Left forelimb (tissue), 1 donor: ENCODE measurements at places on chromosomes 7 and 10.

DNA sequence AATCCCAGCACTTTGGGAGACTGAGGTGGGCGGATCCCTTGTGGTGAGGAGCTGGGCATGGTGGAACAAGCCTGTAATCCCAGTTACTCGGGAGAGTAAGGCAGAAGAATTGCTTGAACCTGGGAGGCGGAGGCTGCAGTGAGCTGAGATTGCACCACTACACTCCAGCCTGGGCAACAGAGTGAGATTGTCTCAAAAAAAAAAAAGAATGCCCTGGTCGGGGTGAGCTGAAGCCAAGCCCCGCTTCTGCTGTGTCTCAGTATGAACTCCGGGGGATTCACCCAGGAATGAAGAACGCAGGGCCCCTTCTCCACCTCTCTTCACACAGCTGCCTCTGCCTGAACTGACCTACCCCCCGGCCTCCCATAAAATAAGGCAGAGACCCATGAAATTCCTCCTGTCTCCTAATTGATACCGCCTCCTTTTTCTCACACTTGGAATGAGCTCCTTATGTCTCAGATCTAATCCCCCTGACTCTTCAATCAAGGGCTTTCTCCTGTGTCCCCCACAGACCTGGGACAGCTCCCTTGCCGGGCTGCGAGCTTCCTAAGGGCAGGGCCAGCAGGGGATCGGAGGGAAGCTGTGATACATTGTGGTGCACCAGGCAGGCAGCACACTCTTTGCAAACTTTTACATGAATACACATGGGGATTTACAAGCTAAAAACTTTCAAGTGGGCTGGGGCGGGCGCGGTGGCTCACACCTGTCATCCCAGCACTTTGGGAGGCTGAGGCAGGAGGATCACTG, 911 bp upstream of the ZP3 start:
- DNase-seq = no peak

DNA sequence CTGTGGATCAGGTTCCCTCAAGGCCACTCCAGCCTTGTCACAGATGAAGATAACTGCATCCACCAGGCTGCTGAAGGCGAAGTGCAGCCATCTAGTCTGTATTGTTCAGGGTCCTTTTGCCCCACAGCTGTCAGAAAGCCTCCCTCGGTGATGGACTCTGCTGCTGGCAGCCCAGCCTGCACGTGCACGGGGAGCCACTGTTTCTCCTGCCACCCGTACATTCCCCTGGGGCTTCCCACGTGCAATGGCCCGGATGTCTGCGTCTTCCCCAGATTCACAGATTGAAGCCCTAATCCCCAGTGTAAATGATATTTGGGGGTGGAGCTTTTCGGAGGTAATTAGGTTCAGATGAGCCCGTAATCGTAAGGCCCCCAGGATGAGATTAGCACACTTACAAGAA, 46.6 kb upstream of the VIPR2 start:
- DNase-seq = no peak

DNA sequence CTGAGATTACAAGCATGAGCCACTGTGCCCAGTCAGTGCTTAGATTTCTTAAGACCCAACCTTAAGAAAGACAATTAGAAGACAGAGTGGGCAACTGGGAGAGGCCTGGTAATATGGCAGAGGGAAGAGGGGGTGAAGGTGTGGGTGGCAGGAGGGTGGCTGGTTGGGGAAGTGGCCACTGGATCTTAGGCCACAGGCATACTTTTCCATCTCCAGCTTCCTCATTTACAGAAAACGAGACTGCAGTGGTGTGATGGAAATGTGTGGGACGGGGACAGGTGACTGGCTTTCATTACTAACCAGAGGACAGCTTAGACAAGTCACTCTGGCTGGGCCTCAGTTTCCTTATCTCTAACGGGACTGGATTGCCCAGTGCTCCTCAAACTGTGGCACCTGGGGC, 1.0 kb upstream of the FFAR4 start:
- DNase-seq = no peak

GRCh38 chr7:37284805-37285231, 163.8 kb downstream of the ELMO1 start:
- DNase-seq = peak; percentile 71

DNA sequence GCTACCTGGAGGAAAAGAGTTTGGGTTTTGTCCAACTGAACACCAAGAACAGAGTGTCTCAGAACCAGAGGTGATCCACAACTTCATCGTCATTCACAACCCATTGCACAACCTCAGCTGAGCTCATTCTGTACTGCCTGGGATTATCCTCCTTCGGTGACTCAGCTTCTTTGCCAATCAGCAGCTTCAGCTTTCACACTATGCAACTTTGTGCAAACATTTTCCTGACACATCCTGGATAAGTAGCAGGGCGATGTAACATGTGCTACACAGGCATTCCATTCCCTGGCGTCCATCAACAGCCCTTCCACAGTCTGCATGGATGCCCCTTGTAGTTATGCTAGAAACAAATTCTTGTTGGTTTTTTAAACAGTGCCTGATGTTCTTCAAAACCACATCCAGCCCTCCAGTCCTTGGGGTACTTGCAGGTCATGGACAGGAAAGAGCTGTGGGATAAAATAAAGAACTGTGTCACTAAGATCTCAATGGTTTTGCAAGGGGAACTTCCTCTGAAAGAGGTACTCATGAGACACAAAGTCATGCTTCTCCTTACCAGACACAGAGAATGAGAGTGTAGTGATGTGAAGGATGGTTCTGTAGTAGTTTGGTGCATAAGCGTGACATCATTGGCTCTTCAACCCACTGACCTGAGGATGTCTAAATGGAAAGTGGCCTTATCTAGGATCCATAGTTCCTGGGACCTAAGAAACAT, 478.5 kb downstream of the KIF20B start:
- DNase-seq = no peak
